Activated CD8-positive, alpha-beta memory T cell treated with anti-CD3 and anti-CD28 coated beads for 4 hours (primary cell): ENCODE measurements at places on chromosomes 7 and 10.

- no peak for DNase-seq
Measured at GRCh38 chr10:79320820-79321493, 26.3 kb upstream of the PPIF start.

- no peak for DNase-seq
Measured at GRCh38 chr10:101724446-101724845, 29.5 kb upstream of the FBXW4 start.

- no peak for DNase-seq
Measured at GRCh38 chr10:88154596-88155250, 291.3 kb downstream of the PTEN start.

GRCh38 chr7:83528925-83529423 is 120.0 kb downstream of the SEMA3E start:
- no peak for DNase-seq
